ENCODE measurements at places on chromosomes 7 and 10. TPM values are rescaled to one million over a fixed set of nuclear protein-coding genes. Genes with fewer than 3 reads are reported as not detected.
A peak's percentile ranks its signal among the peaks of the same experiment; 100 is the strongest.

Gene FAM171A1
- total RNA-seq = 14.9 TPM

Gene PTF1A
- not detected for total RNA-seq

DNA sequence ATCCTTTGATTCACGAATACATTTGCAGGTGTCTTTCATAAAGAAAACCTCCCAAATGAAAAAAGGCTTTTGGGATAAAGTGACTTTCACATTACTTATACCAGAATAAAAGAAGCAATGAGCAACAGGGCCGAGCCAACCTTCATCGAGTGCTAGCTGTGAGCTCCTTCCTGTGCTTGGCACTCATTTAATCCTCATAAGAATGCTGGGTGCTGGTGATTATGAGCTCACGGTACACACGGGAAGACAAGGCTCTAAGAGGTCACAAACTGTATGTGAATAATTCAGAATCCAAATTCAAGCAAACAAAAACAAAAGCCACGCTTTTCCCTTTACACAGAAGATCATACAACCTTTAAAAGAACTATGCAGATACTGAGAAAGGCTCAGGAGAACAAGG, 156.2 kb downstream of the COBL start:
- H3K27me3 ChIP-seq = no peaks in the 10 kb centered on the region
- no peak for DNase-seq
- no peak overlapping the region for H3K27ac ChIP-seq
- H3K4me1 ChIP-seq = no peaks in the 10 kb centered on the region
- H3K4me3 ChIP-seq = no peak overlapping the region
- H3K36me3 ChIP-seq = no peaks in the 10 kb centered on the region

- no peaks in the 10 kb centered on the region for H3K27me3 ChIP-seq
- no peaks in the 10 kb centered on the region for H3K36me3 ChIP-seq
- peak; percentile 51 for DNase-seq
- H3K27ac ChIP-seq = peak overlapping the region; percentile 63
Measured at GRCh38 chr7:75649462-75649861, 89.3 kb downstream of the HIP1 start.

GRCh38 chr7:3042861-3043489, 692 bp downstream of the CARD11 start:
- H3K27ac ChIP-seq = no peak overlapping the region
- no peaks in the 10 kb centered on the region for H3K36me3 ChIP-seq
- DNase-seq = no peak
- H3K4me1 ChIP-seq = no peaks in the 10 kb centered on the region
- no peaks in the 10 kb centered on the region for H3K27me3 ChIP-seq

DNA sequence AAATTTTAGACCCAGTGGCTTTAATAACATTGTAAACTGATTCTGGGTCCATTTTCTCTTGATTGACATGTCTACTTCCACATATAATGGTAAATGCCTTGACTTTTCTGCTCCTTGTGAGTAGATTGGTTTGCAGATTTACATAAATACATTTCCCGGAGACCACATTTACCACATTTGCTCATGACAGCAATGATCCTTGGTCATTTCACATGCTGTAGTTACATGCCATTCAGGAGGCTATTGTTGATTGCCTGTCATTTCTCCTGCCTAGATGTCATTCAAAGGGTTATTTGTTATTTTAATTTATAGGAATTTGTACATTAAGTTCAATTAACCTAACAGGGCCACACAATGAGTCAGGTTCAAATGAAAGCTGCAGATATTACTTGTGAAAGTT, 280.5 kb downstream of the CNTNAP2 start:
- H3K27me3 ChIP-seq = no peaks in the 10 kb centered on the region
- H3K4me3 ChIP-seq = no peak overlapping the region
- no peaks in the 10 kb centered on the region for H3K4me1 ChIP-seq
- no peak overlapping the region for H3K27ac ChIP-seq
- no peaks in the 10 kb centered on the region for H3K36me3 ChIP-seq

GRCh38 chr10:95423164-95424005, 132.6 kb upstream of the PDLIM1 start:
- no peak for DNase-seq
- H3K27me3 ChIP-seq = no peaks in the 10 kb centered on the region
- peaks cover 3% of the 10 kb centered on the region for H3K4me1 ChIP-seq
- H3K36me3 ChIP-seq = no peaks in the 10 kb centered on the region

Data from thyroid gland (tissue), 4 donors.